ENCODE measurements at places on chromosomes 5 and 9.

GRCh38 chr5:139246394-139246793 lies 47.1 kb upstream of the MATR3 start:
- DNase-seq = no peak

GRCh38 chr5:83156001-83156400 lies 78.7 kb downstream of the XRCC4 start:
- no peak for DNase-seq

DNA sequence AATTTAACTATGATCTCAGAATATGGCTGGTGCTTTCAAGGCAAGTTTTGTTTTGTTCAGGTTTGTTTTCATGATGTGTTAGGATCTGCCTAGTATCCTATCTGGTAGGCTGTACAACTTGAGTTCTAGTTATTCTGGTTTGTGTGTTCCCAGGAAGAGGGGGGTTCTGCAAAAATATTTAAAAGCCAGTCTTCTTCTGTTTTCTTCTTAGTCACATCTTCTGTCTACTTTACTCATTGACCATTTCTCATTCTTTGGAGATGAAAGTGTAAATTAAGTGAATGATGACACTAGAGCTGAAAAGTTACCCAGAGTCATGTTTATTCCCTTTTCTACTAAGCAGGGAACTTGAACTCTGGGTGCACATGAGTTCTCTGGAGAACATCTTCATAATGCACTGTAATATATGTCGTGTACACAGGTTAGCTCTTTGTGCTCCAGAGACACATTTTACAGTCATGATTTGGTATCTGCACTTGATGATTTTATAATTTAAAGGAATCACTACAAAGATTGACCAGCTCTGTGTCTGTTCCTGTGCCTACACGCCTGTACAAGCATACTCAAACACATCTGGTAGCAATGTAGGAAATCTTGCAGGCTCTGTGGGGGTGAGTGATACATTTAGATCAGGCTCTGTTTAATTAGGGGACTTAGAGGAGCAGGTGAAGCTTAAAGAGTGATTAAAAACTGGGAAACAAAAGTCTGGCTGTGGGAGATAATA lies 5.0 kb downstream of the SMAD5 start:
- DNase-seq = no peak

DNA sequence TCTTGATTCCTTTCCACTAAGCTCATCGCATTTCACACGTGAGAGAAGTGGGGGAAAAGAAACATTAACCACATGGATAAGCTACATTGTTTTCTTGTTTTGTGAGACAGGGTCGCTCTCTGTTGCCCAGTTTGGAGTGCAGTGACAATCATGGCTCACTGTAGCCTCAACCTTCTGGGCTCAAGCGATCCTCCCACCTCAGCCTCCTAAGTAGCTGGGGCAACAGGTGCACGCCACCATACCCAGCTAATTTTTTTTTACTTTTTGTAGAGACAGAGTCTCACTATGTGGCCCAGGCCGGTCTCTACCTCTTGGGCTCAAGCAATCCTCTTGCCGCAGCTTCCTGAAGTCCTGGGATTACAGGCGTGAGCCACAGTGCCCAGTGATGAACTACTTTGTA lies 2.8 kb downstream of the OTULIN start:
- DNase-seq = no peak

GRCh38 chr5:69484891-69485290 lies 7.7 kb upstream of the OCLN start:
- DNase-seq = no peak
